Activated CD8-positive, alpha-beta memory T cell treated with anti-CD3 and anti-CD28 coated beads for 24 hours (primary cell): ENCODE measurements at places on chromosomes 6 and 20.
A peak's percentile ranks its signal among the peaks of the same experiment; 100 is the strongest.

DNA sequence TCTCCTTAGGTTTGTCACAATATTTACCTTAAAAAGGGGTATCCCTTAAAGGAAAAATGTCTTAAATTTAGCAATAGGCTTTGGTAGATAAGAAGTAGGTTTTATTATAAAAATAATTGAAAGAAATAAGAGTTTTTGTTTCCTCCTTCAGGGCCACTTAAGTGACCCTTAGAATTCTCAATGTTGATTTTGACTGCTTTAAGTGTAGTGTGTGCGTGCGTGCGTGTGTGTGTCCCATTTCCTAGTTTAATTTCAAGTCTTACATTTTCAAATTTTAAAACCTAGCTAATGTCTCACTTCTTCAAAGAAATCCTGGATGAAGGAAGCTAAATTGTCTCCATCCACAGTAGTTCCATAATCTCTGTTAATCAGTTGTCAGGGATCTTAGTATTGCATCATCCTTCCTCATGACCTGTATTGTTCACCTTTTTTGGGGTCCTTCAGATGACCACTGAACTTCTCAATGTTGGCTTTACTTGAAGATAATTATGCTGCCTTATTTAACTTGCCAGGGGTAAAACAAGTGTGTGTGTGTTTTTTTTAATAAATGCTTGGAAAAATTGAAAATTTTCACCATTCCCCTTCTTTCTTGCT is 50.7 kb upstream of the TFB1M start:
- DNase-seq: no peak

DNA sequence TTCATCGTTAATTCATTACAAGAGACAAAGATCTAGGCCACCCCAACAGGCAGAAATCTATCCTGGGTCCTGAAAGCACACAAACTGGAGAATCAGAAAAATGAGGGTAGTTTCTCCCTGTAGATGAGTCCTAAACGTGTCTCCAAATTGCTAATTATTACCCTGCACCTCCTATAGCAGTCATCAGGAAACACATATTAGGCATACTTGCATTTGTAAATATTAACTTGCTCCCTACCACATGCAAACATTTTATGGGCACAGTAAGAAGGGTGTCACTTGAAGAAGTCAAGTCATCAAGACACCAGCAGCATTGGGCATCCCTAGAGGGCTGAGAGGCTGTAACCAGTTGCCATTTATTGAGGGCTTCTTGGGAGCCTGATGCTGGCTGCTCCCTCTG is 17.9 kb upstream of the SIRPB1 start:
- no peak for DNase-seq

DNA sequence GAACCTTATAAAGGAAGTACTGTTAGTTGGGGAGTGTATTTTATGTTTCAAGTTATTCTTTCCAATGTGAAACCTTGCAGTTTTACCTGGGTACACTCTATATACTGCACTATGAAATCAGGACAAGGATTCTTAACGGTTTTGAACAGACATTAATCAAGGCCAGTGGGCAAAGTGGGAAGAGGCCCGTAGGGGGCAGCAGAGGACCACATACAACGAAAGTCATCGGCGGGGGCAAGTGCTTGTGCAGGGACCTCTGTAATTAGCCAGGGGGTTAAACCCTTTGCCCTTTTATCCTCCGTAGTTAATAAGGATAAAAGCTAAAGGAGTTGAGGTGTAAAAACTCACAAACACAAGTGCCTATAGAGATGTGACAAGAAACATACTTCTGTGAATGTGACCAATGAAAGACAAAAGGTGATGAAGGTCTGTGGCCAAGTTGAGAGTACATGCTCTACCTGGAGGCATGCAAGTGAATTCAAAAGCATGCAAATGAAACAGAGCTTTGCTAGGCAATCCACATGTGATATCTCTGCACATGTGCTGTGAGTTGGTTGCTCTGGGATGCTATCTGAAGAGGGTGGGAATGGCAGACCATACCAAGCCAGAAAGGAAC is 392.7 kb upstream of the MAN1A1 start:
- DNase-seq: peak; percentile 83

DNA sequence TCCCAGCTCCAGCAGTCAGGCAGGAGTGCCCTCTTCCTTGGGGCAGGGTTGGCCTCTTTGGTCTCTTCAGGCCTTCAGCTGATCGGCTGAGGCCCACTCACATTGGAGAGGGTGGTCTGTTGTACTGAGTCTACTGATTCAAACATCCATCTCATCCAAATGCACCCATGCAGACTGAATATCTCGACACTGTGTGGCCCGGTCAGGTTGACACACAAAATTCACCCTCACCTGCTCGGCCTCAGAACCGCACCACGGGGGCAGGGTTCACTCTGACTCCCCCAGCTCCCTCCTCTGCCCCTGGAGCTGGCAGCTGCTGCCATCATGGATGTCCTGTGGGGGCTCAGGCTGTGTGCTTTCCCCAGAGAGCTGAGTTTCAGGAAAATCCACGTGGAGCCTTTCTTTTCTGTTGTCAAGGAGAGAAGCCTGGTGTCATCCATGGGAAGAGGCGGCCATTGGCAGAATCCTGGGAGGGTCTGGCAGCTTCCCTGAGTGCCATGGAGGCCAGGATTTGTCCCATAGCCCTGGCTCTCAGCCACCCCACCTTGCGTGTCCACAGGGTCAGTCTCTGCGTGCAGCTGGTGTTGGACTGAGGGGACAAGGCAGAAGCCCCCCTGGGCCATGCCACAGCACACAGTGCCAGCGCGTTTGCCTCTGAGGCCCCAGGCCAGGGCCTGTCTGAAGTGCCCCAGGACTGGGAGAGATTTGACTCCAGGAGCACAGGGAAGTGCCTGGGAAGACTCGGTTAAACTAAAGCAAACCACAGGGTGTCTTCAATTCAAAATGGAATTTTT is 114.1 kb downstream of the ERMARD start:
- peak; percentile 43 for DNase-seq

DNA sequence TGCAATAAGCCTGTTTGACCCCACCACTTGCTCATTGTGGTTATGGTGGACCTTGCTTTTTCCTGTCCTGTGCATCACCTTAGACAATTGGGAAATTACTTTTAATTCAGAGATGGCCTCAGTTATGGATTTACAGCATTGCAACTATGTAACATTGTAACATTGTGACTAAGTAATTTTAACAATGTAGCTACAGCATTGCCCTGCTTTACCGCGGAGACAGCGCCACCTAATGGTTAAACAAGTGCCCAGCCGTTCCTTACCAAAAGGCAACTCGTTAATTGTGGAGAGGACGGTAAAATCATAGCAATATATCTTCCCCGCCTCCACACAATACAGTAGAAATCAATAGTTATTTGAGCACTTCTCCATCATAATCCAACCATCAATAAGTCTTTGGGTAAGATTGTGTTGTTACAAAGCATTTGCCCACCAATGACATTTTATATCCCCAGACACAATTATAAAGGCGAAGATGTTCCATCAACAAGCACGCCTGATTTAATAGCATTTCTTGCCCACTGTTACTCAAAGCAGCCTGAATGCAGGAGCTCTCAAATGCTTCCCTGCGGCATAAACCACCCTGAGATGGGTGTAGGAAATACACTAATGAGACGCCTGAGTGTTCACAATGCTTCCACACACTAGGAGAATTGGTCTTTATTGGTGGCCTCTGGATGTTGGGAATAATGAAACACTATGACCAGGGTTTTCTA is 93.7 kb downstream of the PROKR2 start:
- no peak for DNase-seq

DNA sequence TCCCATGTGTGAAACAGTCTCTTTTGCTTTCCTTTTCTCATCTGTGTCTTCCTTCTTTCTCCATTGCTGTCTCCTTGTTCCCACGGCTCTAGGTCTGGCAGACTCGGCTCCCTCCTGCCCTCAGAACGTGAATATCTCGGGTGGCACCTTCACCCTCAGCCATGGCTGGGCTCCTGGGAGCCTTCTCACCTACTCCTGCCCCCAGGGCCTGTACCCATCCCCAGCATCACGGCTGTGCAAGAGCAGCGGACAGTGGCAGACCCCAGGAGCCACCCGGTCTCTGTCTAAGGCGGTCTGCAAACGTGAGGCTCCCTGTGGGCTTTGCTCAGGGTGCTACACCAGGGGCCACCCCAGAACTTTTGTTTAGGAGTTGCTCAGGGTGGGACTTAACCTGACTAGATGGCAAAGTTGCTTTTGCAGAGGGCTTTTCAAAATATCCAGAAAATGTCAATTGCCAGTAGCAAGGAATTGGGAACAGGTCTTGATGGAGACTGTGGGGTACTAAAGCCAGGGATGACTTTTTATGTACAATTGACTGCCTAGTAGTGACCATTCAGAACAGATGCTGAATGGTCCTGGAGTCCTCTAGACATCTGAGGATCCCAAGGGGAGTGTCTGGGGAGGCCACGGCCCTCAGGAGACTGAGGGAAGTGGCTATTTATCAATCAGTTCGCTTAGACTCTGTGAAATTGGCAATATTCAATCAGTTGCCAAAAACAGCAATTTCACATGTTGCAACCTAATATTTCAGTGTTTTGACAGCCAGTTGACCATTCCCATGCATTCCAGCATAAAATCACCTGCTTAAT is 550 bp downstream of the C2 start:
- DNase-seq: no peak
